ENCODE measurements at places on chromosomes 5 and 9.

DNA sequence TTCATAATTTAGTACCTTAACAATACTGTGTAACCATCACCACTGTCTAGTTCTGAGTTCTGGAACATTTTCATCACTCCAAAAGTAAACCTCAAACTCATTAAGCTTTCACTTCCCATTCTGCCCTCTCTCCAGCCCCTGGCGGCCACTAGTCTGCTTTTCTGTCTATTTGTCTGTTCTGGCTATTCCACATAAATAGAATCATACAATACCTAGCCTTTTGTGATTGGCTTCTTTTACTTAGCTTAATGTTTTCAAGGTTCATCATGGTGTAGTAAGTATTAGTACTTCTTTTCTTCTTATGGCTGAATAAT, 138.7 kb downstream of the RAPGEF6 start:
- DNase-seq = peak; percentile 61
- H3K27me3 ChIP-seq = no peaks in the 10 kb centered on the region
- H3K4me1 ChIP-seq = no peaks in the 10 kb centered on the region
- H3K4me3 ChIP-seq = no peak overlapping the region

GRCh38 chr5:97075649-97076048, 66.8 kb downstream of the LIX1 start:
- H3K36me3 ChIP-seq = no peaks in the 10 kb centered on the region
- H3K4me1 ChIP-seq = no peaks in the 10 kb centered on the region
- no peak overlapping the region for H3K4me3 ChIP-seq

DNA sequence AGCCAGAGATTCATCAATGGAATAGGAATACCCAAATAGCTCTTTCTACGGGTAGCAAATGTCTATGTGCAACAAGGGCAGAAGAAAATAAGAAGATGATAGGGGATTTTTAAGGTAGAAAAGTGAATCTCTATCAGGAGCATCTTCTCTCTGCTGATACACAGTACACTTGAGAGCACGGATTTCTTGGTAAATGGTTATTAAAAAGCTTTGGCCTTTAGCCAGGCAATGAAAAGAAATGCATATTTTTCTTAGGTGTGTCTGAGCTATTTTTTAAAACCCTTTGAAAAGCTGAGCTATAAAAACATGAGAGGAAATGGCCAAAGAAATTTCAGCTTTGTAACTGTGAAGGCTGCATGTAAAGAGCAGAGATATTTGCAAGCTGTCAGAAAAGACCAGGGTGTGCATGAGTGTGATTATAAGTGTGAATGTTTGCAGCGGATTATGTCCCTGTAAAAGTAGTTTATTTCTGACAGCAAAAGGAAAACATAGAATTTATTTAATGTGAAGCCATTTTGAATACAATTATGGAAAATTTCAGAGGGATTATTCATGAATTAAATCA, 487.1 kb upstream of the PIK3R1 start:
- H3K4me1 ChIP-seq = no peaks in the 10 kb centered on the region
- no peak overlapping the region for H3K4me3 ChIP-seq
- H3K27me3 ChIP-seq = no peaks in the 10 kb centered on the region
- no peak overlapping the region for H3K27ac ChIP-seq
- DNase-seq = no peak

DNA sequence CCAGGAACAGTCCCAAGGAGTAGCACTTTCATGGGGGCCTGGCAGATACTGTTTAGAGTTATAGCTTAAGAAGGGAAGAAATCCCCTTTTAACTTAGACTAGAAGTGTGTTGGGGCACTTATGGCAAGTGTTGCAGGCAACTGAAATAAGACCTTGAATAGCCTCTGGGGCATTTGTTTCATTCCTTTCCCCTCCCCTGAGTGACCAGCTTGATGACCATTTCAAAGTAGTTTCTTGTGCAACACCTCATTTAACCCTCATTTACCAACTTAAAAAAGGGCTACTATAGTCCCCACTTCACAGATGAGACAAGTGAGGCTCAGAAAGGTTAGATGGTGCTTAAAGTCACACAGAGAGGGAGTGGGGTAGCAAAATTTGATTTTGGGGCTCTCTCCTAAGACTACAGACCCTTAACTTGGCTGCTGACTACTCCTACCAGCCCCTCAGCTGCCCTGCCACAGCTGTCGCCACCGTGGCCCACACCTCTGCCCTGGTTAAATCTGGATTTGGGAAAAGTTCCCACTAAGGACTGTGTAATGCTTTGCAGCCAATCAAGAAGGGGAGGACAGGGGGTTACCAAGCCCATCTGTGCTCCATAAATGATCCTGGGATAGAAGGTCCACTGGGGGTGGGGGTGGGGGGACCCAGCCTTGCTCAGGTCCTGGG, 5.5 kb downstream of the PDLIM4 start:
- no peaks in the 10 kb centered on the region for H3K36me3 ChIP-seq
- H3K27me3 ChIP-seq = no peaks in the 10 kb centered on the region
- no peak overlapping the region for H3K4me3 ChIP-seq
- H3K27ac ChIP-seq = no peak overlapping the region
- peaks cover 30% of the 10 kb centered on the region for H3K4me1 ChIP-seq

GRCh38 chr5:175383350-175383749, 60.6 kb downstream of the DRD1 start:
- no peak for DNase-seq
- no peak overlapping the region for H3K4me3 ChIP-seq
- no peak overlapping the region for H3K27ac ChIP-seq
- no peaks in the 10 kb centered on the region for H3K4me1 ChIP-seq
- no peaks in the 10 kb centered on the region for H3K36me3 ChIP-seq
- H3K27me3 ChIP-seq = no peaks in the 10 kb centered on the region

GRCh38 chr5:12204761-12205160, 300.5 kb upstream of the CTNND2 start:
- no peaks in the 10 kb centered on the region for H3K4me1 ChIP-seq
- no peak overlapping the region for H3K27ac ChIP-seq
- no peaks in the 10 kb centered on the region for H3K36me3 ChIP-seq
- no peak for DNase-seq

- H3K27me3 ChIP-seq = no peaks in the 10 kb centered on the region
- DNase-seq = no peak
- no peaks in the 10 kb centered on the region for H3K36me3 ChIP-seq
- H3K4me1 ChIP-seq = no peaks in the 10 kb centered on the region
- no peak overlapping the region for H3K27ac ChIP-seq
These were observed 69.6 kb downstream of the CHSY3 start for GRCh38 chr5:129973716-129974426.

- no peak overlapping the region for H3K4me3 ChIP-seq
- no peaks in the 10 kb centered on the region for H3K27me3 ChIP-seq
- no peaks in the 10 kb centered on the region for H3K36me3 ChIP-seq
- H3K4me1 ChIP-seq = no peaks in the 10 kb centered on the region
These were observed 2.0 kb upstream of the GARNL3 start for GRCh38 chr9:127262602-127263001.

DNA sequence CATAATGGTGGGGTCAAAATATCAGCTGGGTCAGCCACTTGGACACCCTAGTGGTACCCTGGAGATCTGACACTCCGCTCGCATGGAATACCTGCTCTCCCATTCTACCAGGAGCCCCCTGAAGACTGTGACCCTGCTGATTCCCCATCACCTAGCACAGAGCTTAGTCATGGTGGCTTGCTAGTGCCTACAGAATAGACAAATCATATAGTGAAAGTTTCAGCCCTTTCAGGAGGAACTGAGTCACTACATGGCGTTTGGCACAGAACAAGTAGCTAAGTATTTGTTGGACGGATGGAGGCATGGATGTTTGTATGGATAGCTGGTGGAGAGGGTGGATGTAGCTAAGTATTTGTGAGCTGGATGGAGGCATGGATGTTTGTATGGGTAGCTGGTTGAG, 65.3 kb downstream of the LMX1B start:
- no peaks in the 10 kb centered on the region for H3K36me3 ChIP-seq
- no peak overlapping the region for H3K27ac ChIP-seq
- no peaks in the 10 kb centered on the region for H3K4me1 ChIP-seq

- H3K27ac ChIP-seq = no peak overlapping the region
- H3K36me3 ChIP-seq = no peaks in the 10 kb centered on the region
- H3K4me3 ChIP-seq = no peak overlapping the region
- no peaks in the 10 kb centered on the region for H3K27me3 ChIP-seq
- no peaks in the 10 kb centered on the region for H3K4me1 ChIP-seq
These were observed 2016.6 kb downstream of the MAT2B start for GRCh38 chr5:165521816-165522610.

DNA sequence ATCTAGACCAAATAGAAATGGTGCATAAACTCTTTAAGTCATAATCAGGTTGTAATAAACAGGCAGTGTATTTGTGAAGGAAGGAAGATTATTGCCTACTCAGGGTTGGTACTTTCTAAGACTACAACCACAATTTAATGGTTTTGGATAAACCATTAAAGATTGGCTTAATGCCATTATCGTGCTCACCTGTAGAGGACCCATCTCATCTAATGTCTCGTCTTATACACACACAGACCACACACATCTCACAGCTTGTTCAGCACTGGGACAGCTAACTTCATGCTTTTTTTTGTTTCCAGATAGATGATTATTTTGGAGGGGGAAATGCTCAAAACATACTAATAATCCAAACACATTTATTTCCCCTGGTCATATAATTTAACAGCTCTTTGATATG, 175.7 kb upstream of the SLC12A2 start:
- H3K36me3 ChIP-seq = no peaks in the 10 kb centered on the region
- no peak for DNase-seq
- no peaks in the 10 kb centered on the region for H3K27me3 ChIP-seq
- no peaks in the 10 kb centered on the region for H3K4me1 ChIP-seq

GRCh38 chr5:172531704-172532026, 77.3 kb upstream of the SH3PXD2B start:
- no peak overlapping the region for H3K4me3 ChIP-seq
- H3K4me1 ChIP-seq = peaks cover 17% of the 10 kb centered on the region
- H3K36me3 ChIP-seq = no peaks in the 10 kb centered on the region
- no peaks in the 10 kb centered on the region for H3K27me3 ChIP-seq

DNA sequence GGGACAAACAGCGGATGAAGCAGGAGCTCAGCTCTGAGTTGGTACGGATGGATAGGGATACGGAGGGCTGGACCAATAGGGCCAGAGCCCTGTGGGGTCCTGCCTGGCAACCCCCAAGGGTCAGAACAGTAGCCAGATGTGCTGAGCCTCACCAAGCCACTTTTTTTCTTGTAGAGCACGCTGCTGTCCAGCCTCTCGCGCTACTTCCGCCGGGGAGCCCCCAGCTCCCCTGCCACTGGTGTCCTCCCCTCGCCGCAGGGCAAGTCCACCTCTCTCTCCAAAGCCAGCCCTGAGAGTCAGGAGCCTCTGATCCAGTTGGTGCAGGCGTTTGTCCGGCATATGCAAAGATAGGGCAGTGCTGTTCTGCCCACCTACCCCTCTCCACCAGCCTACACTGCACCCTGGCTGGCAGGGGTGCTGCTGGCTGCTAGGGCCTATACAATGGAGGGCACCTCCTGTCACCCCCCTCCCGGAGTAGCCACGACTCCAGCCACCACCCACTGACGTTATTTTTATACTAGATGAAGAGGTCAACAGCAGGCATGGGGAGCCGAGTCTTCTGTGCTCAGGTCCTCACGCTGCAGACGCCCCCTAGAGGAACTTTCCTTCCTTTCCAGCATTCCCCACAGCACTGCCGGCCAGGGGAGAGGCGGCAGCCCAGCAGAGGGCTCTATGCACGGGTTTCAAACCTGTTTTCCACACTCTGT, 21.6 kb downstream of the SH3GLB2 start:
- peak; percentile 74 for DNase-seq
- H3K36me3 ChIP-seq = peaks cover 72% of the 10 kb centered on the region
- H3K4me3 ChIP-seq = no peak overlapping the region
- H3K27ac ChIP-seq = no peak overlapping the region

DNA sequence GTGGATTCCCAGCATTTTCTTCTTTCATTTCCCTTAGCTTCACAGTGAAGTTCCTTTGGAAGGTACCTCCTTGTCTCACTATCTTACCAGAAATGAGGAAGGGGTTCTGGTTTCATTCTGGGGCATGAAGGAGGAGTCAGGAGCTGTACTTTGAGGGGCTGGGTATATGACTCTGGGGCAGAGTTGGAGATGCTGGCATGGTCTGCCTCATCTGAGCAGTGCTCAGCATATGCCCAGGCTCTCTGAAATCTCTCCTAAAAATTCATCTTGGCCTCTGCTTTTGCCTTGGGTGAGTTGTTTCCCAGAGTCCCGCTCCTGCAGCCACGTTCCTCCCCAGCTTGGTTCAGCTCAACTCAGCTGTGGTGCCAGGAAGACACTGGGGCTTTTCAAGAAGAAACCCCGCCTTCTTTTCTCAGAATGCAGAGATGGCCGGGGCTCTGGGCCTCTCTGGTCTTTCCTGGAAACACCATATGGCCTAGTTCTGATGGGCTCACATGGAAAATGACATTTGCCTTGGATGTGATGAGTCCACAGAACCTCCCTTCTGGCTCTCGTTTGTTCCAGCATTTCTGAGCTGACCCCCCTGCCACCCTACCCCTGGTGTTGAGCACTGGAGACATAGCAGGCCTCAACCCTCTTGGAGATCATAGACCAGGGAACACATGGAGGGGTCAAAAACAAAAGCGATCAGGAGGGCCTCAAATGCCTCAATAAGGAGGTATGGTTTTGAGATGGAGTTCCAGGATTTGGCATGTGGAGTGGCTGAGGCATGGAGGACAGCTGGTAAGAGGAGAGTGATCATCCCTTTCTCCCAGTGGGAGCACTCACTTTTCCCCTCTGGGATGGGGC, 12.0 kb upstream of the TGFBR1 start:
- H3K27ac ChIP-seq = no peak overlapping the region
- H3K36me3 ChIP-seq = no peaks in the 10 kb centered on the region
- H3K4me1 ChIP-seq = no peaks in the 10 kb centered on the region
- no peaks in the 10 kb centered on the region for H3K27me3 ChIP-seq
- H3K4me3 ChIP-seq = no peak overlapping the region

- no peaks in the 10 kb centered on the region for H3K36me3 ChIP-seq
- H3K4me3 ChIP-seq = no peak overlapping the region
- no peaks in the 10 kb centered on the region for H3K27me3 ChIP-seq
- H3K27ac ChIP-seq = no peak overlapping the region
These were observed 551.6 kb upstream of the C9orf72 start for GRCh38 chr9:28124917-28125316.

GRCh38 chr9:32590898-32591297, 17.9 kb upstream of the NDUFB6 start:
- no peaks in the 10 kb centered on the region for H3K27me3 ChIP-seq
- no peak overlapping the region for H3K27ac ChIP-seq
- no peak overlapping the region for H3K4me3 ChIP-seq
- H3K4me1 ChIP-seq = no peaks in the 10 kb centered on the region

DNA sequence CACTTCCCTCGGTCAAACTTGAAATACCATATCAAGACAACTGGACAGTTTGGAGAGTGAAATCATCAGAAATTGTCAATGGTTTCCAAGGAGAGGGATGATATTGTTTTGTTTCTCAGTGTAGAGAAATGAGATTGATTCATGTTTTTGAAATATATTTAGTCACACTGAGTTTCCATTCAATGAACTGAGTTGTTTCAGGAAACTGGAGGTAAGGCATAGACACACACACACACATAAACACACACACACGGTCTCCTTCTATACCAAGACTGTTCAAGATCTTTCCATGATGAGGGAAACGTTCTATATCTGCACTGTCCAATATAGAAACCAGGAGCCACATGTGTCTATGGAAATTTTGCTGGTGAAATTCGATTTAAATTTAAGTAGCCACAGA, 182.8 kb downstream of the PTTG1 start:
- DNase-seq = no peak
- no peak overlapping the region for H3K27ac ChIP-seq
- H3K4me3 ChIP-seq = no peak overlapping the region
- no peaks in the 10 kb centered on the region for H3K4me1 ChIP-seq
- H3K27me3 ChIP-seq = no peaks in the 10 kb centered on the region
- no peaks in the 10 kb centered on the region for H3K36me3 ChIP-seq
